ENCODE measurements at places on chromosomes 16 and 17.

DNA sequence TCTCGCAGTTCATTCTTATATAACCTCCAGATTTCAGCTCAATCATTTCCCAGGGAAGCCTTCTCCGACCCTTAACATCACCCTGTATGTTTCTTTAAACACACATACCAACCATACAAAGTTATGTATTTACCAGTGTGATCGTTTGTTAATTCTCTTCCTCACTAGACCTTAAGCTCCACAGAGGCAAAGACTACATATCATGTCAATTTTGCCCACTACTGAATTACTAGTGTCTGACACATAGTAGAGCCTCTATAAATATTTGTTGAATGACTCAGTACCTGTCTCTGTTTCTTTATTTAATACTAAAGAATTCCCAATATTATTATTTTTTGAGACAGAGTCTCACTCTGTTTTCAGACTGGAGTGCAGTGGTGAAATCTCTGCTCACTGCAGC is 137.2 kb downstream of the SHISA9 start:
- DNase-seq, result no peak

DNA sequence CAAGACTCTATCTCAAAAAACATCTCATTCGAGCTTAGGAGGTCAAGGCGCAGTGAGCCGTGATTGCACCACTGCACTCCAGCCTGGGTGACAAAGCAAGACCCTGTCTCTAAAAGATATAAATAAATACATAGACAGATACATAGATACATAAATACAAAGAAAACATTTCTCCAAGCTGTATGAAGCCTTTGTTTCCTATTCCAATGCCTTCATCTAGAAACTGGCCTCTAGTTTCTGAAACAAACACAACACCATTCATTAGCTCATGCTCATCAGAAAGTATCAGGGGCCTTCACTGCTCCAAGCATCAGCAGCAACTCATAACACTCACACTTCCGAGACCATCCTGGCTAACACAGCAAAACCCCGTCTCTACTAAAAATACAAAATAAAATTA is 10.3 kb upstream of the ASGR2 start:
- no peak for DNase-seq

GRCh38 chr16:73027685-73028111 is 20.2 kb downstream of the ZFHX3 start:
- DNase-seq, result no peak

- no peak for DNase-seq
Observed at GRCh38 chr17:19539040-19539399, 5.4 kb downstream of the SLC47A1 start.

GRCh38 chr17:10121971-10122707 is 76.3 kb downstream of the GAS7 start:
- DNase-seq, result no peak

DNA sequence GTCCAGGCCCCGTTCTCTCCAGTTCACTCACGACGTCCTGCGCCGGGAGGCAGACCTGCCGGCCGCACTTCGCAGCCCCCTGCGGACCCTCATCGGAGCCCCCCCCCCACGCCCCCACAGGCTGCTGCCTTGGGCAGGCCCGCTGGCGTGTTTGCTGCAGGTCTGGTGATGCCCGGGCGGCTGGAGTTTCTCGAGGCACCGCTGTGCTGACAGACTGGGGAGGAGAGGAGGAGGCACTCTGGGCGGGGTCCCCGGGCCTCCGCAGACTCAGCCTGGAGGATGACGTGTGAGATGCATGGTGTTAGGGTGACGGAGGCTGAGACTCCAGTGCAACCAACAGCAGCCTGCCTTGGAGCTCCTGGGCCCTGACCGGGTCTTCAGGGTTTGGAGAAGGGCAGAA is 24.1 kb downstream of the BAIAP2 start:
- DNase-seq, result no peak

DNA sequence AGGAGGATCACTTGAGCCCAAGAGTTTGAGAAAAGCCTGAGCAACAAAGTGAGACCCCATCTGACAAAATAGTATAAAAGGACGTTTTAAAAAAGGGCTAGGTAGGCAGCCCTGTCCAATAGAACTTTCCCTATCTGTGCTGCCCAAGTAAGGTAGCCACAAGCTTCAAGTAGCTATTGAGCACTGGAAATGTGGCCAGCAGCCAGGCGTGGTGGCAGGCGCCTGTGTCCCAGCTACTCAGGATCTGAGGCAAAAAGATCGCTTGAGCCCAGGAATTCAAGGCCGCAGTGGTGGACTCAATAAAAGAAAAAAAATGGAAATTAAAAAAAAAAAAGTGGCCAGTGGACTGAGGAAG is 1.5 kb upstream of the NQO1 start:
- no peak for DNase-seq

- no peak for DNase-seq
Observed at GRCh38 chr16:28136751-28137434, 73.4 kb upstream of the GSG1L start.

DNA sequence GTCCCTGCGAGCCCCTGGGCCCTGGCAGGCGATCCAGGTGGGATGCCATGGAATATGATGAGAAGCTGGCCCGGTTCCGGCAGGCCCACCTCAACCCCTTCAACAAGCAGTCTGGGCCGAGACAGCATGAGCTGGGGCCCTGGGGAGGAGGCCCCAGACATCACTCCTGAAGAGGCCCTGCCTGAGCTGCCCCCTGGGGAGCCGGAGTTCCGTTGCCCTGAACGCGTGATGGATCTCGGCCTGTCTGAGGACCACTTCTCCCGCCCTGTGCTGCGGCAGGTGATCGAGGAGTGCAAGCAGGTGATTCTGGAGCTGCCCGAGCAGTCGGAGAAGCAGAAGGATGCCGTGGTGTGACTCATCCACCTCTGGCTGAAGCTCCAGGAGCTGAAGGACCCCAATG is 33.1 kb downstream of the CDRT15L2 start:
- no peak for DNase-seq

DNA sequence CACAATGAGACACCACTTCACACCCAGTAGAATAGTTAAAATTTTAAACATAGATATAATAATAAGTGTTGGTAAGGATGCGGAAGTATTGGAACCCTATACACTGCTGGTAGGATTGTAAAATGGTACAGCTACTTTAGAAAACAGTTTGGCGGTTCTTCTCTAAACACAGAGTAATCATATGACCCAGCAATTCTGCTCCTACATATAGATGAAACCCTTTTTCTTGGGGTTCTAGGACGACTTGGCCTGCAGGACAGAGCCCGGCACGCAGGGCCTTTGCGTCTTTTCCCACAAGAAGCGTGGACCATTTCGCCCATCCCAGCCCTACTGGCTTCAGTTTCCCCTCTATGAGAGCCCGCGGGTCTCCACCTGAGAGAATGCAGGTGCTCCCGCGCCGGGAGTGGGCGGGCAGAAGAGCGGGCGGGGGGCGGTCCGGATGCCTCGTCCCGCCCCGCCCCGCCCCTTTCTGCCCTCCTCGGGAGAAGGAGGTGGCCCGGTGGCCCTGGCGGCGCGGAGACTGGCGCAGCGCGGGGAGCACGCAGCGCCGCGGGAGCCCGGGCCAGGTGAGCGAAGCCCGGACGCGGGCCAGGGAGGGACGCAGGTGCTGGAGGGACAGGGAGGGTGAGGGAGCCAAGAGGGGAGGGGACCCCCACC is at the start of gene SDR42E2:
Gene SDR42E2, plus strand, starts transcription at position 508 of the 657 bp plus-strand sequence. CDS start 3,077 bp downstream, outside the sequence.
- no peak for DNase-seq

DNA sequence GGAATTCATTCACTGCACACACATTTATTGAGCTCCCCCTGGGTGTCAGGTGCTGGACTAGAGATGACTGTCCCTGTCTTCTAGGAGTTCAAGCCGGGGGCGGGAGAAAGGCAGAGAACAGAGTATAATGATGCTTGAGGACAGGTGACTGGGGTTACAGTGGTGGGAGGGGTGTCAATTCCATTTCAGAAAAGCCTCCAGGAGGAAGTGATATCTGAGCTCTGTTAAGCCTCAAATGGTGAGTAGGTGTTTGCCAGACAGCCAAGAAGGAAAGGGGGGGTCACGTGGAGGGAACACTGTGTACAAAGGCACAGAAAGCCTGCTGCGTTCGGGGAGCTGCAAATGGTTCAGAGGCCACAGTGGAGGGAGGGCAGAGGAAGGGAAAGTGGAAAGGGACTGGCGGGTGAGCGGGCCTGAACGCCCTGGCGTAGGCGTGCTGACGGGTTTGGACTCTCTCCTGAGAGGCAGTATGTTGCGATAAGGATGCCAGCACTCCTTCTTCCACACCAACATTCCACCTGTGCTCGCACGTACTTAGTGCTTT is 9.7 kb upstream of the NXPH3 start:
- DNase-seq, result no peak

- no peak for DNase-seq
Observed at GRCh38 chr16:19162085-19162484, 6.0 kb upstream of the SYT17 start.

DNA sequence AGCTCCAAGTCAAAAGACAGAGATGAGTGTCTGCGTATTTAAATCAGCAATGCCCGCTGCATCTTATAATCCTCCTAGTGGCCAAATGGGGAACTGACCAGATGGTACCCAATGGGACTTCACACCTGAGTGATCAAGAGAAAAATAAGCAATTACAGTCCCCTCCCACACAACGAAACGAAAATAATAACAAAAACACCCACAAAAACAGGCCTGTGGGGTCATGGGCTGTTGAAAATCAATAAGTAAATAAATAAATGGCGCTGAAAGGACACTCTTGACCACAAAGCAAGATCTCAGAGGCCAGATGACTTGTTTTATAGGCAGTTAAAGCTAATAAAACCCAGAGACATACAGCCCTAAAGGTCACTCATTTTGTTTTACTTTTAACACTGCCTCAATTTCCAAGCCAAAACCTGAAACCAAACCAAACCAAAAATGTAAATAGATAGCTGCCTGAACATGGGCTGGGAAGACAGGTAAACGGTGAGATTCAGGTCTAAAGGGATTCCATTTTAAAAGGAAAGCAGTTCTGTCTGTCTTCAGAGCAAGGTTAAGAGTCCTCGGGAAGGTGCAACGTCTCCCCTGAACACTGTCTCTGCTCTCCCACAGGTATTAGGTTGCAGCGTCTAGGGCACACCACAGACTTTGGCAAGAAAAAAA is 1.3 kb downstream of the ZNF821 start:
- DNase-seq, result peak; percentile 84

GRCh38 chr17:16040710-16041251 is 41.2 kb downstream of the TTC19 start:
- DNase-seq, result no peak

- DNase-seq, result no peak
Observed at GRCh38 chr17:61723183-61723582, 132.2 kb upstream of the NACA2 start.

DNA sequence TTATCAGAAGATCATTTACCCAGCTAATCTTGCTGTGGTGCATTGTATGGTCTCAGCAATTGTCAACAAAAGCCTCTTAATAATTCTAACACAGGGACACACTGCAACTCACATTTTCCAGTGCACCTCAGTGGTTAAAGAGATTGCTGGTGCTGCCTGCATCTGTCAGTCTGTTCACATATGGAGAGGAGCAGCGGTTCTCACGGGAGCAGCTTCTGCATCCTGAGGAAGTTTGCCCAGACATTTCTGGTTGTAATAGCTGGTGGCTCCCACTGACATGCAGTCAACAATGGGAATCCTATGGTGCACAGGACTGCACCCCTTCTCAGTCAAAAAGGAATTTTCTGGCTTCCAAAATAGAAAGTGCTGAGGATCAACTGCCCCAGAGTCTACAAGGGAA is 7.8 kb downstream of the GGA2 start:
- DNase-seq, result no peak

DNA sequence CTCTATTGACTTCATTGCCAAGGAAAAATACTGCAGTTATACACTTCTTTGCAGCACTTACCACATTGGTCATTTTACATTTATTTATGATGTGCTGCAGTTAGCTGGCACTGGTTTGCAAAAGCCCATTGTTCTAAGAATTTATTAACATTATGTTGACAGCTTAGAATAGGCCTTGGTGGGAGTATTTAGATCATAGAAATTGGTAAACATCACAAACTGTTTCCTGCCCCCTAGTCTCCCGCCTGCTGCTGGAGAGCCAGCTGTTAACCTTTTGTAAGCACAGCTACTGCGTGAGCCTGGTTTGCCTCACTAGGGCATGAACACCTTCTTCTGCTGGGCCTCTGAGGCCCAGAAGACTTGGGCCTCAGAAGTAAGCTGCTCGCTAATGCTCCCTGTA is 651.4 kb upstream of the GOT2 start:
- DNase-seq, result no peak

- DNase-seq, result no peak
Observed at GRCh38 chr16:58462089-58462488, 37.9 kb upstream of the NDRG4 start.

DNA sequence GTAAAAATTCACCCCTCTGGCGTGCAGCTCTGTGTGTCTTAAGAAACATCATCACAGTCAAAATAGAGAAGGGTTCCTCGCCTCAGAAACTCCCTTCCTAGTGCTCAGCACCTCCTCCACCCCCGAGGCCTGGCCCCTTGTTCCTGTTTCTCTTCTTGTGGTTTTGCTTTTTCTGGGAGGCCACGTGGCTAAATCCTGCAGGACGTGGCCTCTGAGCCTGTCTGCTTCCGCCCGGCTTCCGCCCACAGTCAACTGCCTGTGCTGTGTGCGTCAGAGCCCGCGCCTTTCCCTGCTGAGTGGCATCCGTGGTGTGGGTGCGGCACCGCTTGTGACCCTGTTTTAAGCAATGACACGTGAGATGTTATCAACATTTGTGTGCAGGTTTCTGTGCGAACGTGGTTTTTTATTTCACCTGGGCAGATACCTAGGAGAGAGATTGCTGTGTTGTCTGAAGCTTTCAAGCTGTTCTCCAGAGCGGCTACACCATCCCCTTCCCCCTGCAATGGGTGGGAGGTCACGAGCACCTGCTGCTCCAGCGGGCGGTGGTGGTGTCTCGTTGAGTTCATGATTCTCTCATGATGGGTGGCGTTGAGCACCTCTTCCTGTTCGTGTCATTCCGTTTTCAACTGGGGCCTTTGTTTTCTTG is 21.7 kb downstream of the ACSF3 start:
- no peak for DNase-seq

GRCh38 chr16:55836158-55836611 is 3.3 kb upstream of the CES1 start:
- no peak for DNase-seq

GRCh38 chr16:20971401-20971800 is 70.8 kb downstream of the LYRM1 start:
- no peak for DNase-seq

DNA sequence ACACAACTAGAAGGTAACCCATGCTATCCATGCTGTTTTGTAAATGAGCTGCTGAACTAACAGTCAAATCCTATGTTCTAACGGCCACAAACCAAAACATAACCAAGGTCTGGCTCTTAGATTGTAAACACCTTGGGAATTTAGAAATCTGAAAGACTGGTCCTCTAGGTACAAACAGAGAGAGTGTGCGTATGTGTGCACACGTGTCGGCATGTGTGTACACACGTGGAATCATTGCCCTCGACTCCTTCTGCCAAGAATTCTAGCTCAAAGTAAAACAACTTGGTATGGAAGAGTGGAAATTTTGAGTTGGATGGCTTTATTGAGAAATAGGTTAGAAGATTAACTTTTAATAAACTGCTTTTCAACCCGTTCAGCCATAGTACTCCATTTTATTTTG is 18.1 kb upstream of the GHDC start:
- no peak for DNase-seq

DNA sequence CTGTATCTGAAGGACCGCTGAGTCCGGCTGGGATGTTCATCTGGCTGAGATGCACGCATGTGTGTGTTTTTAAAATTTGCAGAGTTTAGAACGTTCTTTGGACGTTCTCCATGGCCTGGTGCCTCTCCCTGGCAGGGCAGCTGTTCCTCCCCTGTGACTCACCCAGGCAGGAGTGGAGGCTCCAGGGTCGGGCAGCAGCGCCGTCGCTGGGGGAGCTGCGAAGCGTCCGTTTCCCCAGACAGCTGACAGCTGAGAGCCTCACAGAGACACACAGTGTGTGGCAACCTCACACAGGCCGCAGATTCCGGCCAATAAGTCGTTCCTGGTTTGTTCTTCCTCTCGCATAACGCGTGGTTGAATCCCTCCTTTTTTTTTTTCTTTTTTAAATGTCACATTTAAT is 80.6 kb downstream of the OR1D5 start:
- DNase-seq, result no peak

Measured in hematopoietic multipotent progenitor cell treated with erythropoietin and hydrocortisone succinate and interleukin-3 and kit ligand, for 15 days (in vitro differentiated cells).